WERI-Rb-1 (cell line): ENCODE measurements at places on chromosomes 3 and 15.
A peak's percentile ranks its signal among the peaks of the same experiment; 100 is the strongest.

- no peak for DNase-seq
These were observed 92.7 kb downstream of the UACA start for GRCh38 chr15:70670680-70671079.

- DNase-seq: no peak
These were observed 863.2 kb downstream of the TUSC7 start for GRCh38 chr3:117572786-117573185.

DNA sequence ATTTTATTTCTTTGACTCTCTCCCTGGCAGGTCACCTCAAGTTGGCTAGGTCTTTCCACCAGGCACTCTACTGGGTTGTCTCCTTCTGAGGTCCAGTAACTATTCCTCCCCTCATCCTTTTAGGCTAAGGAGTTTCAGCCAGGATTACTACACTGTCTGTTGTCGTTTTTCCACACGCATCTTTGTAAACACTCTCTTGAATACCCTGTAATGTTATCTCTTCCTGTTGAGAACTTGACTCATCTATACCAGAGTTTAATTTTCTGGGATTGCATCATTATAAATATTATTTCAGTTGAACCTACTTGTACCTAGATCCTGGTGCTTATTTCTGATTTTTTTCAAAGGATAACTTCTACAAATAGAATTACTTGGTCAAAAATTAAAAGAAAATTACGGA is 138.3 kb downstream of the SQOR start:
- DNase-seq: no peak

- DNase-seq: no peak
These were observed 19.8 kb upstream of the TM4SF4 start for GRCh38 chr3:149454746-149455145.

DNA sequence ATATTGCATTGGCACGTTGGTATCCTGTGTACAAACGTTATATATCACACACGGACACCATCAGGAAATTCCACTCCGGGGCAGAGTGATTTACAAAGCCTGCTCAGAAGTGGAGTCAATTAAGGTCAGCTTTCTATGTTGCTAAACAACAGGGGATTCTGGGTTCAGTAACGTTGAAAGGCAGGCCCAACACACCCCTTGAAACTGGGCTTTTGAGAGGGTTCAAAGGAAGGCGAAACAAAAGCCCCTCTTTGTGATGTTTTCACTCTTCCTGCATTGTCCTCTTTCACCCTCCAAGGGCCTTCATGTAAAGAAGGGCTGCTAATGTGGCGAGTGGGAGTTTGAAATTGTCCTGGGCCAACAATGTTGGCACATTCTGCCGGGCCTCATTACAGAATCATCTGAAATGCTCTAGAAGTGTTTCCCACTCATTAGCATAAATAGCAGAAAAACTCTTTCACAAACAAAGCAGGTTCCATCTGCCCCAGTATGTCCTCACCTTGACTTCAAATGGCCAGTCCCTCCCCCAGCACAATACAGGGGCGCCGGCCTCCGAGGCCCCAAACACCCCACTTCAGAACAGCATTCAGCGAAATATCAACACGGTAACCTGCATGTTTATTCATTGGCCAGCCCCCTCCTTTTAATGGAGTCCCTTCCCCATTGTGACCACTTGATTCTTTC is 76.4 kb downstream of the HES1 start:
- DNase-seq: no peak

DNA sequence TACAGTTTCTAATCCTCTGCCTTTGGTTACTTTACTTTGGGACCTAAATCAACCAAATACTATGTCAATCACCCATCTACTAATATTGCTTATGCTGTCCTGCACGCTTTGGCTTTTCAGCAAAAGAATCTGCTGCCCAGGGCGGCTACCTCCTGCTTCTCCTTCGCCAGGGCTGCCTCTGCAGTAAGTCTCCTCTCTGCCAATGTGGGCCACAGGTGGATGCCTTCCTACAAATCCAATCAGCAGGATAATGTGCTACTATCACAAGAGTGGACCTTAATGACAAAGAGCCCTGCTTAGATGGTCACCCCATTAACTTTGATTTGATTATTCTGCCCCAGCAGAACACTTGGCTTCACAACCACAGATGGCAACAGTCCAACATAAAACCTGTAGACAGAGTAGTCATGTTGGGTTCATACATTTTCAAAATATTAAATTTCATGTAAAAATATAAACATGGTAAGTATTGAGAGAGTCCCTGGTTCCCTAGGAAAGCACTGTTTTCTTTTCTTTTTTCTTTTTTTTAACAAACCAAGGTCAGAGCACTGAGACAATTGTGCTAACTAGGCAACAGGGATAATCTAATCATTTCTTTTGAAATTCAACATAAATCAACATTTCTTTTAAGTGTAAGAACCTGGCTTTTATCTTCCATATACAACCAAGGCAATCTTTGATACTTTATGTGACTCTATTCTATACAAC is 298.3 kb downstream of the ZBTB20 start:
- DNase-seq: no peak

DNA sequence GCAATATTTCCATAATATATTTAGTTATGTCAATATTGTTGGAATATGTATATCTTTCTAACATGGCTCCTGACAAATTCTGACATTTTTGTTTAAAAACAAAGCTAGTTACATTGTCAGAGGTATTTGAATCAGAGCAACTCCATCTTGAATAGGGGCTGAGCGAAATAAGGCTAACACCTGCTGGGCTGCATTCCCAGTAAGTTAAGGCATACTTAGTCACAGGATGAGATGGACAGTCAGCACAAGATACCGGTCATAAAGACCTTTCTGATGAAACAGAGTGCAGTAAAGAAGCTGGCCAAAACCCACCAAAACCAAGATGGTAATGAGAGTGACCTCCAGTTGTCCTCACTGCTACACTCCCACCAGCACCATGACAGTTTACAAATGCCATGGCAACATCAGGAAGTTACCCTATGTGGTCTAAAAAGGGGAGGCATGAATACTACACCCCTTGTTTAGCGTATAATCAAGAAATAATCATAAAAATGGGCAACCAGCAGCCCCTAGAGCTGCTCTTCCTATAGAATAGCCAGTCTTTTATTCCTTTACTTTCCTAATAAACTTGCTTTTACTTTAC is 30.4 kb downstream of the RPL22L1 start:
- DNase-seq: no peak

- no peak for DNase-seq
These were observed 145.9 kb downstream of the RORA start for GRCh38 chr15:61083081-61083787.

DNA sequence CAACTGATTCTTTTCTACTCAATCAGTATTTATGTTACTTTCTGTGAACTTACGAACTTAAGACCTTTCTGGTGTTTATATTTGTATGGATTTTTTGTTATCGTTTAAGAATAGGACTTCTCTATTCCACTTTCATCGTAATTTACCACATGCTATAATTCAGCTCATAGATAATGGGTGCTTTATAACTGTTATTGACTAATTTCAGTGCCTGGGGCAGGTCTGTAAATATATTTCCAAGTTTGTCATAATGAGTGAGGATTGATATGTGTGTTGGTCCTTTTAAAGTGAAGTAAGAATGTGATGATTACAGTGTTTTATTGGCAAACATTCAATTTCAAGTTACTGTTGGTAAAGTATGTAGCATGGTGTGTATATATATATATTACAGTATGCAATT is 1.8 kb upstream of the NAALADL2 start:
- DNase-seq: no peak

- no peak for DNase-seq
These were observed 35.4 kb upstream of the XCR1 start for GRCh38 chr3:46062679-46063078.

DNA sequence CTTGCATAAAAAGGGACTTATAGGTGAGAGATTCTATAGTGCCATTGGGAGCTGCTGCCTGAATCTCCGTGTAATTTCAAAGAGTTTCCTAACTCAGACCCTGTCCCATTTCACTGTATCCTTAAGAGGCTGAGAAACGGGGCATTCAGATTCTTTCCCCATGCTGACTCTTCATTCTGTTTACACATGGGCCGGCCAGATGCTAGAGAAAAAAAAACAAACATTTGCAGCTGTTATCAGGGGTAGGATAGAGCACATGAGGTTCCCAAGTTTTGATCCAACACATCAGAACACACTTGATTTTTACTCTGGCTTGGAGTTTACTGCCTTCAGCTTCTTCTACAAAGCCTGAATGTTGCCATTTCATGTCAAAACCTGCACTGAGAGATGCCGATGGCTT is 215.9 kb upstream of the TPRG1 start:
- no peak for DNase-seq

- no peak for DNase-seq
These were observed 104.0 kb upstream of the SLC6A6 start for GRCh38 chr3:14298442-14298841.

DNA sequence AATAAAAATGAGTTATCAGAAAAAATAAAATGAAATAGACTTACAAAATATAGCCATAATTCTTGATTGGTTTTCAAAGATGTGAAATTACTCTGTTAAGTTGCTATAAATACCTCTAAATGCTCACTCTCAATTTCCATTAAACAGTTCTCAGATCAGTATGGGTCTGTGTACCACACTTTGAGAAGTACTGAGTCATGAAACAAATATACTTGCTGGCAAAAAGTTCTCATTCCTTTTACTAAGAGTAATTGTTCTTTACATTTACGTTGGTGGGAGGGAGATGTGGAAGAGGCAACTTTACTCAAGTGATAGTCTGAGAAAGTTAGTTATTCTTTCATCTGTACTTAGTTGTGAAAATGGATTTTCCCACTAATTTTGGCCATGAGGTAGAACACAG is 96.3 kb downstream of the ZNF385D start:
- no peak for DNase-seq

DNA sequence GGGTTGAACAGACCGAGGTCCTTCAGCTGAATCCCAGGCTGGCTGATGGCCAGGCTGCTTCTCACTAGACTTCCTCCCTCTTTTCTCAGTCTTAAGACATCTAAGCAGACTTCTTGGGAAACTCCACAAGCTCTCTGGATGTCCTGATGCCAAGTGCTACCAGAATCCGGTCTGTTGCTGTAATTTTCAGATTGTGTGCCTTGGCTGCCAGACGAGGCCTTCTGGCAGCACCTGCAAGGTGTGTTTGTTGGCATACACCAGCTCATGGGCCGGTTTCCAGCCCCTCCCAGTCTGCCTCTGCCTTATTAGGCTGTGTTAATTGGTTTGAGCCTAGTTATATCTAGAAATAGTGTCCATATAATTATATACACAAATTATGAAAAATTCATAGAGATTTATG is 120.6 kb downstream of the TNIK start:
- no peak for DNase-seq

- DNase-seq: peak; percentile 46
These were observed 407.2 kb upstream of the TGFBR2 start for GRCh38 chr3:30199096-30199759.

DNA sequence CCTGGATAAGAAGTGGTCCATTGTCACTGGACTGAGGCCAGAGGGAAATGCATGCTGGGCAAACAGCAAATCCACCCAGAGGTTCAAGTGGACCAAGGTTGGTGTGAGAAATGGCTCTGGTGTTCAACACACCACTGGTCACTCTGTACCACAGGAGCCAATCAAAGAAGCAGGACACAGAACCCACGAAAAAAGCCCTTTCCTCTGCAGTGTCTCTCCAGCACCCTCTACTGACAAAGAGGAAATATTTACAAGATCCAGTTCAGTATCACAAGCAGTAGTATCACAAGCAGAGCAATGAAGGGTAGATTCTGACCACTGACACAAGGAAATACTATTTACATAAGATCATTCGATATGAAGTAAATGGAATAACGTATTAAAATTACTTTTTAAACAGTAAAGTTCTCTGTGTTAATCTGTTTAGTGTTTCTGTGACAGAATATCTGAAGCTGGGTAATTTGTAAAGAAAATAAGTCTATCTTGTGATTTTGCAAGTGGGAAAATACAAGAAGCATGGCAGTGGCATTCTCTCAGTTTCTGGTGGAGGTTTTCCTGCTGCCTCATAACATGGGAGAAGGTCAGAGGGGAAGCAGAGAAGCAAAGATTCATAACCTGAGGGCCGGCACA is 390.7 kb downstream of the EFHB start:
- DNase-seq: peak; percentile 50

GRCh38 chr15:75542386-75542797 is 36.7 kb downstream of the PTPN9 start:
- peak; percentile 12 for DNase-seq

DNA sequence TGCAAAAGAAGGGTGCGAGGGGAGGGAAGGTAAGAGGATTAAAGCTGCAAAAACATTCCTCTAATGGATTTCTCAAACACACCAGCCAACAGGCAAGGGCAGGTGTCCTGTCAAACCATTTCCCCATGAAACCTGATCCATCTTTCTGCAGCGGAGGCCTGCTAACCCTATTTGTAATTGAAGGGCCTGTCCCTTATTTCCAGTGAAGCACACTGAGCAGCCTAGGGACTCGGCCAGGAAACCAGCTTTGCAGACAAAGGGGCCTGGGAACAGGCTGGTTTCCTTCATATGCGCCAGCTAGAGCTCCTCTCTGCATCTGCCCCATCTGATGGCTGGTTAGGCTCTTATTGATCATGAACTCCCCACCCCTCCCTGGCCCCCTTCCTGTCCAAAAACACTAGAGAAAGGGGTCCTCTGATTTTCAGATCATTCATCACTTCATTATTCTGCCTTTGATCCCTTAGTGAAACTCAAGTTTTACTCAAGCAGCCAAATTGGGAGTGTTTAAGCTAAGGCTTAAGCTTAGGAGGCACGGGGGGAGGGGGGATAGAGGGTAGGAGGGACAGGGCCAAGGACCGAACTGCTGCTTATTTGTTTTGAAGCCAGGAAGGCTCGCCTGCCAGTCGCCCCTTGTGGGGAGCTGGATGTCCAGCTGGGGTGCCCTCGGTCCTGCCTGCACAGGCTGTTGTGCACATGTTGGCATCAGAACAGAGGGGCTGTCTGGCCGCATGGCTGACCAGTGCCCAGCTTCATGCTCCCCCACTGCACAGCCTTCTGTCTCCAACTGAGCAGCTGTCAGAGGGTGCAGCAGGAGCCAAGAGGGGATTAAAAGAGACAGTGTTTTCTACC is 53.1 kb downstream of the BOC start:
- peak; percentile 72 for DNase-seq

DNA sequence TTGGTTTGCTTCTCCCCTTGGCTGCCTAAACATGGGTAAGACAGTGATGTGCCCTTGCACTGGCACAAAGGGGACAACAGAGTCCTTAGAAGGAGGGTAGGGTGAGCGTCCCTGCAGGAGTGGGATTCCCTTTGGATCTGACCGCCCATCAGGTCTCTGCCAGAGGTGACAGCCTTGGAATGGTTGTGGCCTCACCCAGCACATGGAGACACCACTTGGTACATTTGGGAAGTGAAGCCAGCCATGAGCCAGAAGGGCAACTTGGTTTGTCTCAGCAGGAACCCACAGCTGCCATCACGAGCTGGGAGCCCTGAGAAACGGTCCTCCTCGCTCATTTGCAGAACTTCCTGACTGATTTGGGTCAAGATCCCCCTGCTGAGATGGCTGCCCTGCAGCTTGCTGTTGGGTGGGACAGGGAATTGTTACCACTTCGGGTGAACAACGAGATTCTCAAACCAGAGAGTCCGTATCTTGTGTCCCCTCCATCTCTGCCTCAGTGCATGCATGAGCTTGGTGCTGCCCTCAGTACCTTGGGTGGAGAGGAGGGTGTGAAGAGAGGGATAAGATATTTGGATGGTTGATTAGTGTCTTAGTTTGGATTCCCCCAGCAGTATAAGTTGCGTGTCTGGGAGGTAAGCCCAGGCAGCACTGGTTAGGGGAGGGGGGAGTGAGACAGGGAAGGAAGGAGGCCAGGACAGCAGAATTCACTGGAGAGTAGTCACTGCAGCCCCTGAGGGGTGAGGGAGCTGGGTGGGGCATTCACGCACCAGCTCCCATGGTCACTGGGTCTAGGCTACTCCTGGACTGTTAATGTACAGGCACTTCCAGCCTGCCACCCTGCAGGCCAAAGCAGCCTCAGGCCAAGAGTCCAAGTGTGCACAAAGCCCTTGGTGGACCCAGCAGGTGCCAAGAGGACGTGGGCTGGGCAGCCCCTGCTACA is 168.8 kb upstream of the TOPAZ1 start:
- peak; percentile 32 for DNase-seq
